ENCODE measurements at places on chromosomes 4 and X.

DNA sequence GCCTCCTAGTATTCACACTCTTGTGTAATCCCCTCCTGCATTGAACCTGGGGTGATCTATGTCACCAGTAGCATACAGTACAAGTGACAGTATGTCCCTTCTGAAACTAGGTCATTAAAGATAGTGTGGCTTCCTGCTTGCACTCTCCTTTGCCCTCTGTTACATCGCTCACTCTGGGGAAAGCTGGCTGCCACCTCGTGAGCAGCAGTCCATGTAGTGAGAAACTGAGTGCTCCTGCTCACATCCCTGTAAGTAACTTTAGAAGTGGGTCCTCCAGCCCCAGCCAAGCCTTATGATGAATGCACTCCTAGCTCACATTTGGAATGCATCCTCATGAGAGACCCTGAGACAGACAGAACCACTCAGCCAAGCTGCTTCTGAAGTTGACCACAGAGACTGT is 89.8 kb upstream of the TNIP3 start:
- DNase-seq, result no peak

DNA sequence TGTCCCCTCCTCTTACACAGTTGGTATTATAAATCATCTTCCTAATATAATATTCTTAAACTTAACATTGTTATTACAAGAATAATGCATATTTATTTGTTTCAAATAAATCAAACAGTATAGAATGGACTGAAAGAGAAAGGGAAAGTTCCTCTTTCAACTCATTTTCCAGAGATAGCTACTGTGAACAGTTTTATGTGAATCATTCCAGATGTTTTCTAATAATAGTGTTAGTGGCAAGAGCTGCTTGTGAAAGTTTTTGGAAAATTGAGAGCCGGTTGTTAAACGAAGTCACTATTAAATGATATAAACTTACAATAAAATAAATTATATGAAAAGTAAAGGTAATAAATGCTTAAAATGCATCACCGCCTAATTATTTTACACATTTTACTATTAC is 14.6 kb downstream of the TMSB4X start:
- DNase-seq, result no peak

GRCh38 chr4:7632341-7632740 is 197.6 kb upstream of the PSAPL1 start:
- DNase-seq, result no peak

GRCh38 chrX:107574711-107575110 is 53.6 kb upstream of the PRPS1 start:
- no peak for DNase-seq

- DNase-seq, result no peak
These were observed 27.8 kb downstream of the CD99L2 start for GRCh38 chrX:150870487-150871340.

- DNase-seq, result no peak
These were observed 51.0 kb downstream of the CYTL1 start for GRCh38 chr4:4968161-4968725.

DNA sequence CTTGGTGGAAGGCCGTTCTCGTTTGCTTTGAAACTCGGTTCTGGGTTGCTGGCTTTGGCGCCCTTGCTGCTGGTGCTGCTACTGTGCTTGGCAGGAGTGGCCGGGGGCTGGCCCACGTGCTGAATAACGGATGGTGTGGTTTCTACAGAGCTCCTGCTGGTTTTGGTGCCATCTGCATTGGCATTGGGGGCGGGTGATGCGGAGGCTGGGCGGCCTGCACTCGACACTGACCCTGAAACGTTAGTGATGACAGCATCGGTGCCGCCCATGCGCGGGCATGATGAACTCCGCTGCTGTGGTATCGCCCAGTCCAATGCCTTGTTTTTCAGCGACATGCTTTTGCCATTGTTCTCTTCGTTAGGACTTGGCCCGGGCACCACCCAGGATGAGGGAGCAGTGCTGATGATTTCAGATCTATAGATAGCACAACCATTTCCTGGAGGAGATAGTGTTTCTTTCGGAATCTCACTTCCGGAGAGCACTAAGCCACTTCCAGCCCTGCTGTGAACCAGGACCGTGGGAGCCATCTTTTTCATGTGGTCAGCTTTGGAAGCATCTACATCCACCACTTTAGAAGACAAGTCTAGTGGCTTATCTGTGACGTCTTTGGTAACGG is 24.2 kb downstream of the BCOR start:
- no peak for DNase-seq

- DNase-seq, result no peak
These were observed 823.2 kb upstream of the LCORL start for GRCh38 chr4:18844726-18845125.

DNA sequence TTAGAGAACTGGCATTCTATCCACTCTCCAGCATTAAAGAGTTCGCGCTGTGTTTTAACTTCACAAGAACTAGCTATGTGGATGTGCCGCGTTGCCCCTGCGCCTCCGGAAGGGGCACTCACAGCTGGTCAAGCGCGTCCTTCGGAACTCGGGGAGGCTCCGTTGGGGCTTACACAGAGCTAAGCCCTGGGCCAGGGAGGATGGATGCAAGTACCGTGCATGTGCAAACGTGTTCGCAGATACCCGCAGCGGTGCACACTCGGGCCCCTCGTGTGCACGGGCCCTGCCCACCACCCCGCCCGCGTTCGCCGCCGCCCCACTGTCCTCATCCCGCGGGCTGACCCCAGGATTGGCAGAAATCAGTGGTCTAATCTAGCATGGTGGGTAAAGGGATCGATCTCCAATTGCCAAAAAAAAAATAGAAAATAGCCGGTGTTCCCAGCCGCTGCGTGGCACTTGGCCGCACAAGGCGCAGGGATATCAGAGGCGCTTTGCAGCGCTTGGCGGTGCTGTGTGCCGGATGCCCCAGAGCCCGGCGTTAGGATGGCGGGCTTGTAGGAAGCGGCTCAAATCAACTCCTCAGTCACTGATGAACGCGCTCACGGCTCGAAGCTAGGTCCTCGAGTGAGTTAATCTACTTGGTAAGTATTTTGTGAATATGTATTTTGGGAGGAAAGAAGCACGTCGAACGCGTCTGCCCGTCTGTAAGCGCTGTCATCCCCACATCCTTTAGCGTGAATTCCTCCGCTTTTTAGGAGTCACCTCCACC is 989 bp upstream of the PCDH10 start:
- DNase-seq, result no peak

DNA sequence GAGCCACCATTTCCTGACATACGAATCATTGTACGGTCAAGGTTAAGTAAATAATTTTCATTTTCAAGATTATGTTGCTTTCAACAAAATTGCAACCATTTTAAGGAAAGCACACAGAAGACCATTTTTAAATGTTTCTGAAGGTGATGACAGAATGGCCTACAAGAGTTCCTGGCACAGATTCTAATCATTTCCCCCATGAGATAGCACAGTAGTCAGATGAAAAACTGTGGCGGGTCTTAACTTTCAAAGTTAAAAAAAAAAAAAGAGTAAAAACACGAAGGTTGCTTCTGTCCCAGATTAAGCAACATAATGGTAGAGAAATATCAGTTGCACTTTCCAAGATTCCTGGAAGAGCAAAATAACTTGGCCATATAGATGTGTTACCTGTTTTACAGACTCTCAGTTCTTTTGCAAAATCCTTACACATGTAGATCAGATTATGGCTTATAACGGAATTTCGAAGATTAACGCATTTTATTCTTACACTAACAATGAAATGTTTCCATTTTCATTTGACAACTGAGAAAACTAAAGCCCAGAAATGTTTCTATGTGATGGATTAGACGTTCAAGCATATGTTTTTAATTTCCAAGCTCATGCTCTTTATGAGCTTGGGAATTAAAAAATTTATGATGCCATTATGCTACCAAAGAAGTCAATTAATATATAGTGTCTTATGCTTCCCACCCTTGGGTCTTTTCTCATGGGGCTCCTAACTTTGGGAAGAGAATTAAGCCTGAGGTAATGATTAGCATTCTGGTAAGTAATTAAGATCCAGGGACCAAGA is 335.1 kb upstream of the CLNK start:
- no peak for DNase-seq

GRCh38 chr4:54872261-54872660 is 214.5 kb downstream of the KIT start:
- no peak for DNase-seq

- DNase-seq, result no peak
These were observed 115.1 kb upstream of the PITX2 start for GRCh38 chr4:110737931-110738330.

DNA sequence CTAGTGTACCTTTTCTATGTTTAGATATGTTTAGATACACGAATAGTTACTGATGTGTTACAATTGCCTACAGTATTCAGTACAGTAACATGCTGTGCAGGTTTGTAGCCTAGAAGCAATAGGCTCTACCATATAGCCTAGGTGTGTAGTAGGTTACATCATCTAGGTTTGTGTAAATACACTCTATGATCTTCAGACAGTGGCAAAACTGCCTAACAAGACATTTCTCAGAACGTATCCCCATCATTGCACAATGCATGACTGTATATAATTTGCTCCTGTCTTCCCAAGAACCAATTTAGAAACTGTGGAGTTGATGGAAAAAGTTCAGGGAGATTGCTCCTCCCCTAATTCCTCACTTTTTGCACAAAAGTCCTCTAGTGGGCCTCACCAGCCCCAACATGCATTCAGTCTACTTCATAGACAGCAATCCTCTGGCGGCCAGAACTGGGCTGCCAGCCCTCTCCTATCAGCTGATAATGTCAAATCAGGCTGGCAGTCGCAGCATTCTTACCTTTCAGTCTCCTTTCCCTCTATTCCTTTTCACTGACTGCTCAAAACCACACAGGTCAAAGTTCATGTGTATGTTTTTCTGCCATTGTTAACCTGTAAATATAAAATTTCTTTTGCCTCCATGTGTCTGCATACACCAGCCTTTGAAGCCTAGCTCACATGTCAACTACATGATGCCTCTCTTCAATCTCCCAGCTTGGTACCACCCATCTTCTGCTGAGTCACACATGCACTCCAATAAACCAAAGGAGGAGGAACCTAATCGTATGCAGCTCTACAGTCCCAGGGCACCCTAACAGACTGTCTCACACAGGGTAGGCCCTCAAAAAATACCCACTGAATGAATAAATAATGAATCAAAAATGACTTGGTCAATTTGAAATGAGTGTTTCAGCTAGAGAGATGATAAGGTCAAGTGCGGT is 32.0 kb downstream of the BCLAF3 start:
- DNase-seq, result no peak

DNA sequence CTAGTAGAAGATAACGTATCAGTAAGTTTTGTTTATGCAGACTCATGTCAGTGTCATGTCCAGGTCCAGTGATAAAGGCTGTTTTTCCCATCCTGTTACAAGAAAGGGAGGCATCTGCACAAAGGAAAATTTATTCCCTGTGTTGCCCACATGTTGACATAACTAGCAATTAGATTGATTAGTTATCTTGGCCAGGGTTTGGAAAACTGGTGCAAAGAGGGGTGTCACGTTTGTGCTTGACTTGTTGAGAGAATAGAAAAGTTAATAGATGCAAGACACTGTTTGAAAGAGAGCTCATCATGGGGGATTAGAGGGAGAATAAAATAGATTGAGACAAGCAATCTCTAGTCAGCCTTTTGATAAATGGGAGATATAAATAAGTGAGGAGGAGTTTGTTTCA is 1357.0 kb upstream of the AGA start:
- DNase-seq, result no peak

- DNase-seq, result no peak
These were observed 611.8 kb downstream of the SPOCK3 start for GRCh38 chr4:166622425-166622977.

GRCh38 chrX:11566173-11566572 is 99.5 kb downstream of the ARHGAP6 start:
- no peak for DNase-seq

DNA sequence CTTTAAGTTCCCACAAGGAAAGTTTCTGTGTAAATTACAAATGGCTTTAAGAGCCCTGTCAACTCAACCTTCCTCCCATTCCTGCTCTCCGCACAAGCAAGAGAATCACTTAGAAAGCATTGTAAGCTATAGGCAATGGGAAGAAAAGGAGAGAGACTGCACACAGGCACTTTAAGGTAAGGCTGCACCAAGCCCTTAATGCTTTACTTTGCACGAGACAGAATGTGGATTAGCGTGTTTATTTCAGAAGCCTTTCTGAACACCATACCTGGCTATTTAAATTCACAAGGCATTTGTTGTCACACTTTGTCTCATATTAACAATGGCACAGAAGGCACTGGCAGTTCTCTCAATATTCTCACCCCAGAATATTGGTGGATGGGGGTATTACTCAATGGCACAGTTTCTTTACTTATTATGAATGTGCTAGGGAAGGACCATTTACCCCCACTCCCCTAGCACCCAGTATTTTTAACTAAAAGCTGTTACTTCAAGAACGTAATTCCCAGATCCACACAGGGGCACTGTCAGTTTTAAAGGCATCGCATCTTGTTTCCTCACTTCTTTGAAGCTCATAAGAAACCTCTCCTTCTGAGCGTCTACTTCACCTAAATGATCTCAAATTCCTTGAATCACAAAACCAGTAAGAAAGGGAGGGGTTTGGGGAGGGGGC is 150.0 kb downstream of the MAML3 start:
- DNase-seq, result no peak

DNA sequence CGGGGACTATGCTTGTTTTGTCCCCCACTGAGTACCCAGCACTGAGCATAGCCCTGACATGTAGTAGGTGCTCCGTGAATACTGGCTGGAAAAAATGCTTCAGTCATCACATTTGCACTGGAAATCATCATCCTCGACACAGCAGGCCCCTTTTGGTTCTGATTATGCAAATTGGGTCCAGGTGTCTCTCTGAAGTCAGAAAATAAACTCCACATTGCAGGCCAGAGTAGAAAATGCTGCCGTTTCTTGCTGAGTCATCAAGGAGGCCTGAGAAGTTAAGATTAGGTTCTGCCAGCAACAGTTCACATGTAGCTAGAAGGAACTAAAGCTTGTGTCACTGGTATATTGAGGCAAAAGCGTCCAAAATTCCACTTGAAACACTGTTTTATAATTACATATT is 15.0 kb upstream of the STK32B start:
- no peak for DNase-seq

DNA sequence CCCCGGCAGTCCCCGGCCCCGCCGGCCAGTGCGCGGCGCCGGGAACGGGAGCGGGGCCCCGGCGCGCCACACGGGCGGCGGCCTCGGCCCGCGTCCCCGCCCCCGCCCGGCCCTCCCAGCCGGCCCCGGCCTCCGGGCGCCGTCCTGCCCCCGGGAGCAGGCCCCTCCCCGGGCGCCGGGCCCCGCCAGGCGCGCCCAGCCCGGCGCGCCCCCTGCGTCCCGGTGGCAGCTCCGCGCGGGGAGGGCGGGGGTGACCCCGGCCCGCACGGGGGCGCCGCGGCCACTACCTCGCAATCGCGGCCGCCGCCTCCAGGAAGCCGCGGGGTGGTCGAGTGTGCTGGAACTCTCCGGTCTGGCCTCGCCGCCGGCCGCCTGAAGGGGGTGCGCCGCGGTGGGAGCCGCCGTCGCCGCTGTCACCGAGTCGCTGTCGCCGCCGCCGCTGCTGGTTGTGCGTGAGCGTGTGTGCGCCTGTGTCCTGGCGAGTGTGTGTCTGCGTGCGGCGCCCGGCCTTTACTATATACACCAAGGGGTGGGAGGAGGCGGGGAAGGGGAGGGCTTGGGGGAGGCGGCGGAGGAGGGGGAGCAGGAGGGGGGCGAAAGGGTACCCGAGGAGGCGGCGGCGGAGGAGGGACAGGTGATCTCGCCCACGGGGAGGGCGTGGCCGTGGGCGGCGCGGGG is at the start of gene RAI2:
RAI2 (minus strand) TSS at position 488 of the 678 bp plus-strand sequence. CDS start 59,288 bp downstream, outside the sequence.
- no peak for DNase-seq

Data from NCI-H1417 treated with DMSO at 0.1 percent for 48 hours (cell line).